ENCODE measurements at places on chromosomes 4 and X.
A peak's percentile ranks its signal among the peaks of the same experiment; 100 is the strongest.

- DNase-seq = no peak
Measured at GRCh38 chr4:173256825-173257224, 77.3 kb downstream of the HMGB2 start.

GRCh38 chr4:14831416-14831815, 170.9 kb upstream of the CPEB2 start:
- no peak for DNase-seq

GRCh38 chr4:163666332-163666873, 171.9 kb downstream of the TMA16 start:
- no peak for DNase-seq

DNA sequence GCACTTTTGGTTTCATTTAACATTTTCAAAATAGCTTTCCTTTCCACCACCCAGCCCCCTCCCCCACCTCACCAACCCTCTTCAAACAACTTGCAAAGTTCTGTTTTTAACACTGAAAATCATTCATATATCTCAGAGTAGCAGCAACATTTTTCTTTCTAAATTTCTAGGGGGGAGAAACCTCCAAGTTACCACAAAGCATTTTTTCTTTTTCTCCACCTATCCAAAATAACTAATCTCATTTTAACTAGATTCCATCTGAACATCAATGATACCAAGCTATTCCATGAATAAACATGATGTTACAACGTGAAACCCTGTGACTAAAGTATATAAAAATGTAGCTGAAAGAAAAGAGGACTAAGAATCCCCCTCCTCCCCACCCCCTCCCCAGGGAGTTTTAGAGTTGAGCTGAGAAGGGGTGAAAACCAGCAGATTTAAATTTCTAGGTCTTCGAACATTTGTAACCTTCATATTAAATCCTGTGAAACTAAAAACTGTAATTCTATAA, 5.2 kb downstream of the LDB2 start:
- DNase-seq = no peak

DNA sequence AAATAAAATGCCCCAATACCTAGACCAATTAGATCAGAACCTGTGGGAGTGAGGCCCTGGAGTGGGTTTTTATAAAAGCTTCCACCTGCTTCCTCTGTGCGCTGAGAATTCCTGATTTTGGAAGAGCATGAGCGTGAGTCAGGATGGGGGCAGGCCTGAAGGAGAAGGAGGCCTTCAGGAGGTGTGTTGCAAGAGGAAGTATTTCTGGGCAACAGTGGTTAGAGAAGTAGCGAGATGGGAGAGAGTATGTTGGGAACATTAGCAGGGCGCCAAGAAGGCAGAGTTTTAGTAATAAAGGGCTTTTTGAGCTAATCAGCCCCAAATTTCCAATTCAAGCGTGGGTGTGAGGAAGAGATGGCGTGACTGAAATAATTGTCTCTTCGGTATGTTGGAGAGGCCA, 349.8 kb downstream of the UNC5C start:
- DNase-seq = no peak

DNA sequence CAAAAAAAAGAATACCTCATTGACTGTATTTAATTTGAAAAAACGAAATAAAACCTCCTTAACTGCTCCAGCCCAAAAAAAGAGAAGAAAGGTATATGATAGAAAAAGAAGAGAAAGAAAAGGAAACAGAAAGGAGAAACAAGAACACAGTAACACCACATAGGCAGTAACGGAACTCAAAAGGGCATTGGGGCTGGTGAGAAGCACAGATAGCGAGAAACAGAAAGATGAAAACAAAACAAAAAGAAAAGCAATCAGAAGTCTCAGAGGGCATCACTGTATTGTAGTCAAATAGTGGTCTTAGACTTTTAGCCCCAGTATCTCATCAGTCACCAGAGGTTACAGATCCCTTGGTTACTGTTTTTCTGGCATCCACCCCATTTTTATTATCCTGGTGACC, 88.6 kb downstream of the NFKB1 start:
- DNase-seq = no peak

GRCh38 chrX:47143894-47144625, 442 bp downstream of the NDUFB11 start:
- DNase-seq = peak; percentile 27

DNA sequence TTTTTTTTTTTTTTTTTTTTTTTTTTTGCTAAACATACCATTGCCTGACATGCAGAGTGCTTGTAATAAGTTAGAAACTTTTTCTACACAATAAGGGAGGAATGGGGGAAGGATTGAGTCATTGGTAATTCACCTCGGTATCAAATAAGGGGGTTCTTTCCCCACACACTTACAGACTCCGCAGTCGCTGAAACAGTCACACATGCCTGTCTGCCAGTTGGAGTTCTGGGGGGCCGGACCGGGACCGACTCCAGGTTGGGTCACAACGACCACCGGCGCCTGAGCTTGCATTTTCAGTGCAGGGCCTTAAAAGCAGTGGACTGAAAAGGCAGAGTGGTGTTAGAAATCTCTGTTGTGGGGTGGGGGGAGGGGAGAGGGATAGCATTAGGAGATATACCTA, 6.9 kb downstream of the PLAC8 start:
- DNase-seq = no peak

GRCh38 chrX:123698979-123699520, 33.8 kb downstream of the THOC2 start:
- no peak for DNase-seq

DNA sequence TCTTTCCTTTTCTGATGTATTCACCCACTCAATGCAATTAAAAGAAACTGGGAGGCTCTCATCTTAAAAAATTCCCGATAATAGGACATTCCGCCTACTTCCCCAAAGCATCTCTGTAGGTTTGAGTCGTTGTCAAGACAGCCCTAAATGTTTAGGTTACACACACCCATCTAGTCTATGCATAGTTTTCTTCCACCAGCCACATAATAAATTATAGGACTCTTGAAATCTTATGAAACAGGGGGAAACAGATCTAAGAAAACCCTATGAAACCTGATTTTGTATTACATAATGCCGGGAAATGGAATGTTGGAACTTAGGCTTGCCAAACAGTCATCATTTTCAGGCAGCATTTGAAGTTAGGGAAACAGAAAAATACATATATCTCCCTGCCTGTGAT, 150.0 kb downstream of the PRKX start:
- DNase-seq = no peak

DNA sequence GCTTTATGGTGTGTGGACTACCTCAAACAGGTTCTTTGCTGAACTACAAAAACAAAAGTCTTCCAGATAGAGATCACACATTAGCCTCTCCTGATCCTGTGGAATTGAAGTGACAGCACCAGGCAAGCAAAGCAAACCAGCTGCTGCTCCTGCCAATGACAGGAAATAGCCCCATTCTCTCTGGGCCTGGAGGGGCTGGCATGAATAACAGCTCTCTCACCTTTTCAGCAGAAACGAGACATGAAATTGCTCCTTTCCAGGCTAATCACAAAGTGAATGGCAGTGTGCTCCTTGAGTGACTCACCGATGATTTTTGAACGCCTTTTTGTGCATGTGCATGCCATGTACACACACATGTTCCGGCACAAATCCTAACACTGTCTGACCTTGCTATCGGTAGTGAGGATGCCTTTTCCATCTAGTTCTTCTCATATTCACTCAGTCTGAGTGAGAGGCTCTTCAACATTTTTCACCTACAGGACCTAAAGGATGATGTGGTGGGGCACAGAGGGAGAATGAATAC, 24.4 kb downstream of the MFAP3L start:
- DNase-seq = no peak

GRCh38 chr4:171813526-171814250, 484 bp downstream of the GALNTL6 start:
- DNase-seq = no peak

- DNase-seq = no peak
Measured at GRCh38 chr4:181219783-181220416, 1023.3 kb upstream of the TENM3 start.

DNA sequence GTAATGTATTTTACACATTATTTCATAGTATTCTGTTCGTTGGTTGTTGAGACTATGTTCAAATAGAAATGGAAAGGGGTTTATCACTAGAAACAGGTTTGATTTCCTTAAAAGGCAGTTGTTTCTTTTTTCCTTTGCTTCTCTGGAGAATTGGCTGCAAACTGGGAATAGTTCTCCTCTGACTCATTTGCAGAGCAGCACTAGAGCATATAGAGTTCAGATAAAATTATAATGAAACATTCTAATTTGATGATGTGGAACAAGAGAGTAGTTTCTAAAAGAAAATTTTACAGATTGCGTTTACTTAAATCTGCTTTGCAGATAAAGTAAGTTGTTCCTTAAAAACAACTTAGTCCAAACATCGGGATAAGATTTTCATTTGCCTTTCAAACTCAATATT, 29.7 kb downstream of the SYNPO2 start:
- DNase-seq = no peak

DNA sequence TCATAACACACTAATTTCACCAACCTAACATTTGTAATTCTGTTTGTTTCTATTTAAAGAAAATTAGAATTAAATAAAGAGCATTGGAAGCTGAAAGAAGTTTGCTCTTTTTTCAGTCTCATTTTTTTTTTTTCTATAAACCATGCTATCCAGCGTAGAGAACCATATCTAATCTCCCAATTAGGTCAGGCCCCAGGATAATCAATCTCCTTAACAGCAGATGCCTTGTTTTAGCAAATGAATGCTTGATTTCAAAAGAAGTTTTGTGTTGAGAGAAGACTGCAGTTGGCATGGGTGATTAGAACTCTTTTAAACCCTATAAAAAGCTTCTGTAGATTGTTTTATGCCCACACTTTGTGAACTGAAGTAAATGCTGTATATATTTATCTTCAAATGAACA, 15.6 kb upstream of the MAD2L1 start:
- DNase-seq = no peak

DNA sequence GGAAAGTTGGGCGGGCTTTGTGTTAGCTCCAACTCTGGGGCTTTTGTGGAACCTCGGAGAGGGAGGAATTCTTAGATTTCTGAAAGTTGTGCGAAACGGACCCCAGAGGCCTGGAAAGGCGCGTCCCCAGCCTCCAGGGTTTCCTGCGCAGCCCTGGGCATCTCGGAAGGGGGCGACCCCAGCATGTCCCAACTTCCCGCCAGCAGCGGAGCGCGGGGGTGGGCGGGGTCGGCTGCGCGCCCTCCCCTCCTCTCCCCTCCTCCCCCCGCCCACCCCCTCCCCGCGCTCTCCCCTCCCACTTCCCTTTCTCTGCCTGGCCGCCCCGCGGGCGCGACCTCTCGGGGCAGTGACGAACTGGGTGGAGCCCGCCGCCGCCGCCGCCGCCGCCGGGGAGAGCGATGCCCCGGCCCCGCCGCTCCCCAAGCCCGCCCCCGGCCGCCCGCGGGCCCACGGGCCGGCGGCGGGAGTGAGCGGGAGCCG, 16.8 kb downstream of the PTTG2 start:
- DNase-seq = peak; percentile 77

GRCh38 chr4:56656346-56656643, 24.8 kb downstream of the HOPX start:
- DNase-seq = peak; percentile 23

- DNase-seq = peak; percentile 78
Measured at GRCh38 chrX:51802917-51803688, 59.9 kb downstream of the GSPT2 start.

DNA sequence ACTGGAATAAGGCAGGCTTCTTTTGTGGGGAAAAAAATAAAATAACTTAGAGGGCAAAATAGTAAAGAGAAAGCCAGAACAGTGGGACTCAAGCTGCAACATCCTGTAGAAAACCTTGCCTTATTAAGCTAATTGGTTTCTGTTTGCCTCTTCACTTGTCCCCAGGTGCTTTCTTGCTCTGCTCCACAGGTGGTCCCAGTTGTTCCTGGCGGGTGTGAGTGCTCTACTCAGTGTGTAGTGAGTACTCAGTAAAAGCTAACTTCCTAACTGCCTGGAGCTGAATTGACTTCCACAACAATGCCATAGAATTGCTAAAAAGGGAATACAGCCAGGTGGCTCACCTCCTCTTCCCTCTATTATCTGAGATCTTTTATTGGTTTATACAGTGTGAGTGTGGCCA, 930.2 kb downstream of the C4orf33 start:
- DNase-seq = no peak

GRCh38 chr4:1604181-1604705, 79.9 kb downstream of the FAM53A start:
- no peak for DNase-seq

DNA sequence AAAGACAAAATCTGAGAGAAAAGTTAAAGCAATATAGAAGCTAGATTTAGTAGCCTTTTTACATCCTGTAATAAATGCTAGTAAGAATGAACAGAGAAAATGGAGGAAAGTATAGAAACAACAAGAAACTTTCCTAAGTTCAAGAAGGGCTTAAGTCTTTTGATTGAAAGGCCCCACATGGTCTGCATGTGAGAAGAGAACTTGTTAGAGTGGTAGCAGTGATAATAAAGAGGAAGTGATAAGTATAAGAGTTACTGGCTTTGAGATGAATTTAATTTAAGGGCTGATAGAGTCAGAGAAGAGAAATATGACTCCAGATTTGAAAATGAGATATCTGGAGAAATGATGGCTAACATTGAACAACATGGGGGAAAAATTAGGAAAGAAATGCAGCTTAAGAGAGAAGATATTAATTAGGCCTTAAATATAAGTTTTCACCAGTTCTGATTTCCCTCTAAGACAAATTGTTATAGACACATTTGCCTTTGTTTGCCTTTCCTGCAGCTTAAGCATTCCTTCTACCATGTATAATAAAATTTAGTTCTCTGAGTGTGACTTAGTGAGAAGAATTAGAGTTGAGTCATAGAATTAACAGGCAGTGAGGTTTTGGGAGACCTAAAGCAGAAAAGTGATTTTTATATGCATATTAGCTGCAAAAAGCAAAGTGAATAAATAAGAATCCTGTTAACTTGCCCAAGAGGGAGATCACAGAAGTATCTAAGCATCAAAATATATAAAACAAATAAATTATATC, 18.4 kb downstream of the ZFX start:
- no peak for DNase-seq

DNA sequence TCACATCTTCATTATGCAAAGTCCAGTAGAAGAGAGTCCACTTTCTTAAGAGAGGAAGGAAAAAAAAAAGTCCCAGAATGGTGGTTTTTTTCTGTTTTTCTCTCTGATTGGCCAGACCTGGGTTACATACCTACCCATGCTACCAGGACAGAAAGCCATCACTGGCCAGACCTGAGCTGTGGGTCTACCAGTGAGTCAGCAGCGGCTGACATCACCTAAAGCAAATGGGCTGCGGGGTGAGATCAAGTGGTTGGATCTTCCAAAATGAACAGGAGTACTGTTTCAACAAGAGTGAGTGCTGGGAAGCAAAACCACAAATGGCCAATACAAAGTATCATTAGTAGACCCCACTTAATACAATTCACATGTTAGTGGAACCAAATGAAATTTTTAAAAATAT, 1.6 kb upstream of the NDST3 start:
- no peak for DNase-seq

Measured in T-helper 1 cell (primary cell).